ENCODE measurements at places on chromosomes 12 and 14.

DNA sequence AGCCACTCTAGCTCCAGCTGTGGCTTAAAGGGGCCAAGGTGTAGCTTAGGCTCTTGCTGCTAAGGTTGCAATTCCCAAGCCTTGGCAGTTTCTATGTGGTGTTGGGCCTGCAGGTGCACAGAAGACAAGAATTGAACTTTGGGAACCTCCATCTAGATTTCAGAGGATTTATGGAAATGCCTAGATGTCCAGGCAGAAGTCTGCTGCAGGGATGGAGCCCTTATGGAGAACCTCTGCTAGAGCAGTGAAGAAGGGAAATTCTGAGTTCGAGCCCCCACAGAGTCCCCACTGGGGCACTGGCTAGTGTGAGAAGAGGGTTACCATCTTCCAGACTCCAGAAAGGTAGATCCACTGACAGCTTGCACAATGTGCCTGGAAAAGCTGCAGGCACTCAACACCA, 694.7 kb downstream of the SLC16A7 start:
- no peak for DNase-seq

DNA sequence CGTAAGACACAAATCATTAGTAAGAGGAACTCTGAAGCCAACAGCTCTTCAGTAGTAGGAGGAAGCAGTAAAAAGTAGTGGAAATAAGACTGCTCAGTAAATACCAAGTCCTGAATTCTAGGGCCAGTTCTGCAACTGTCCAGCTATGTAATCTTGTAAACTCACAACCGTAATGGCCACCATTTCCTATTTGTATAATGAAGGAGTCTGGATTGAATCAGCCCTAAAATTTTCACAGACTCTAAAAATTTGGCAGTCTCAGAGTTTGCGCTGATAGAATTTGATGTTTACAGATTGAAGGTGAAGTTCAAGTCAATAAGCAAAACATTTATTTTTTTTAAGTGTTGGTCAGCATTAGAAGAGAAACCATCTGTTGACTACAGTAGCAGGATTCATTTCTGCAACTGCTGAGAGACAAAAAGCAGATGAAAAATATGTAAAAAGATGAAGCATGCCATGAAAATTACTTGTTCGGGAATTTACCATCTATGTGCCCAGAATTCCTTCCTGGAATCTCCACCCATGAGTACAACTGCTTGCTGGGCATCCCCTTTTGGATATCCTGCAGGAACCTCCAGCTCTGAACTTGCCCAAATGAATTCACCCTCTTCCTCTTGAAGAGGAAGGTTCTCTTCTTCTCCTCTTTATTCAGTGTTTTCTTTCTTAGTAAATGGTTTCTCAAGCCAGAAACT, 47.5 kb downstream of the GALNT4 start:
- no peak for DNase-seq

DNA sequence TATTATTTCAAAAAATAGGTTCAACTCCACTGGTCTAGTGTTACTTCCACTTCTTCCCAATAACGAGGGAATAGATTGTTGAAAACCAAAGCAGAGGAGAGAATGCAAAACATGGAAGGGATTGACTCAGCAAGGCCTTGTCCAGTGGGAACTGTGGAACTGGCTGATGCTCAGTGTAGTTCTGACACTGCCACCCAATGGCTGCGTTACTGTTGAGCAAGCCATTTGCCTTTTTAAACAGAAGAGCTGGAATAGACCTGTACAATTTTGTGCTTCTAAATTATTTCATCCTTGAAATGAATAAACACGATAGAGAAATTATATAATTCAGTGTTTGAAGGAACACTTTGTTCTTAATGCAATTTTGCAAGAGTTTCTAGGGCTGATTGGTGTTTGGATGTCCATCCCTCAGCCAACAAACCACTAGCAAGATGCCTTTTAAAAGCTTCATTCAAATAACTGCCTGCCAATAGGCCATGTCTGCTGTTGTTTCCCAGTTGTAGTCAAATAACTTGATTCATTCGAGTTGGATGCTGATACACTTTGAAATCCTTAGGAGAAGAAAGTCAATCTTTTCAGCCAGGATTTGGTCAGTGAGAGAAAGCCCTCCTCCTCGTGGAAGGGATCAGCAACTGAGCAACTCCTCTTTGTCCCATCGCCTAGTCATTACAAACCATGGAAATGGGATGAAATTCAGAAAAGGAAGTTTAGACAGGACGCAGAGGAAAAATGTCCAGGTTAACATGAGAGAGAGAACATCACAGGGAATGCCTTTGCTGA, 7.3 kb upstream of the MGP start:
- DNase-seq: no peak

DNA sequence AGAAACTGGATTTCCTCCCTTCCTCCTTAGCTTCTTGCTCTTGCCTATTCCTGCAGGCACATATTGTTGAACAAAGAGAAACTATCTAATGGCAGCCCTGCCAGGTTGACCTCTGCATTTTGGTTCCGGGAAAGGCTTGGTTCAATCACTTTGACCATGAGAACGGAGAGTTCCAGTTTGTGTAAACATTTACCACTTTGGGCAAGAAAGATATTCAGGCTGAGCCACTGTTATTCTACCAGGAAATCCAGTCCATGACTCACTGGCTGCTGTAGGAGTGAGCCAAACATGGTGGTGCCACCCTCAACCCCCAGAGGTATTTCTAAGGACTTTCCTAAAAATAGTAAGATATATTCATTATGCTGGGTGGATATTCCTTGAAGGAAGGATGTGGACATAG, 242.2 kb upstream of the OR4E1 start:
- DNase-seq: no peak

- no peak for DNase-seq
Observed at GRCh38 chr14:74670726-74671411, 42.0 kb downstream of the AREL1 start.

DNA sequence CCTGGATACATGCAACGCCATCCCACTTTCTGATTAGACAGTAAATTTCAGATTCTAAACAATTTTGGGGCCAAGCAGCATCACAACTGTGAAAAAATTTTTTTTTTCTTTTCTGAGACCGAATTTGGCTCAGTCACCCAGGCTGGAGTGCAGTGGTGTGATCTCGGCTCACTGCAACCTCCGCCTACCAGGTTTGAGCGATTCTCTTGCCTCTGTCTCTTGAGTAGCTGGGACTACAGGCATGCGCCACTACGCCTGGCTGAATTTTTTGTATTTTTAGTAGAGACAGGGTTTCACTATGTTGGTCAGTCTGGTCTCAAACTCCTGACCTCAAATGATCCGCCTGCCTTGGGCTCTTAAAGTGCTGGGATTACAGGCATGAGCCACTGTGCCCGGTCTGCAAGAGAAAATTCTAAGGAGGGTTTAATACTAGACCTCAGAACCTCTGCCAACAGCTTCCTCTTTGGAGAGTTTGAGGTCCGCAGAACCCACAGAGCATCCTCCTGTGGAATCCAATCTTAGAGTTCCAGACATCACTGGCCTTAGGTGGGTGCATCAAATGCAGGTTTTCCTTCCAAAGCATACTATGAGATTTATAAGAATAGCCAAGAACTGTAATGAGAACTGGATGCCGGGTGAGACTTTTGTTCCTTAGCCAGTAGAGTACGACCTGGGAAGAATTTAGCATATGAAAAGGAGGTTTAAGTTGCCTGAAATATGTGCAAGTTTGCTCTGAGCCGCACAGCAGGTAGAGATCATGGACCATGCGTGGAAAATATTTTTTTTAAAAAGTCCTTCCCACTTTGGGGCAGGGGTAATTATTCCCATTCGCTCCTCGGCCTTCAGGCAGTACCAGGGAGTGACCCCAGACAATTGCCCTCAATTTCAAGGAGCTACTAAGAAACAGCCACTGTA, 7.8 kb upstream of the PHC1 start:
- DNase-seq: no peak

DNA sequence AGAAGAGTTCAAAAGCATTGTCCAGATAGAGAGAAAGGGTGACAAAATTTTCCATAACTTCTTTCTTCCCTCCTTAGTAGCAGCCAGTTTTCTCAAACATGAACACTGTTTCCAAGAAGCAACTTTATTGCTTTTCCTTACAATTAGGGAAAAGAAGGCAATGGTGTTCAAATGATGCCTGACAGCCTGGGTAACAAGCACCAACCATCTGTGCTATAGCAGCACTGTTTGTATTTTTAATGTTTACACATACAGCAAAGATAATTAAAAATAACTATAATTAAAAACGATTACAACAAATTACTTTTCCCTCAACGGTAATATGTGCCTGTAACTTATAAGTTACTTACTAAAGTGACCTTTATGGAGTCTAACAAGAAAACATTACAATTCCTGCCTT, 450.6 kb upstream of the LMO3 start:
- no peak for DNase-seq

DNA sequence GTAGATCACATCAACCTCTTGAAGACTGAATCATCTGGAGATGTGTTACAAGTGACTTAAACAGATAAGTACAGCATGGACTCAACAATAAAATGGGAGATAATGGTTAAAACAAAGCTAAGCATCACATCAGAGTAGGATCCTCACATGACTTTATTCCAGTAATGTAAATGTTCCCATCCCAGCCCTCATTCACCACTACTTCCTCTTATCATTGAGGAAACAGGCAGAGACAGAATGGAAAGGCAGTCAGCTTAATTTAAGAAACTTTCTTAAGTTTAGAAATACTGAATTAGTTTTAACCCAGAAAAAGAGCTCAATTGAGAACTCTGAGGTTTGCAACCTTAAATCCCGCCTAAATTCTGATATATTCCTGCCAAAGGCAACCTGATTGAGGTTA, 1.2 kb upstream of the ALG10 start:
- DNase-seq: no peak

DNA sequence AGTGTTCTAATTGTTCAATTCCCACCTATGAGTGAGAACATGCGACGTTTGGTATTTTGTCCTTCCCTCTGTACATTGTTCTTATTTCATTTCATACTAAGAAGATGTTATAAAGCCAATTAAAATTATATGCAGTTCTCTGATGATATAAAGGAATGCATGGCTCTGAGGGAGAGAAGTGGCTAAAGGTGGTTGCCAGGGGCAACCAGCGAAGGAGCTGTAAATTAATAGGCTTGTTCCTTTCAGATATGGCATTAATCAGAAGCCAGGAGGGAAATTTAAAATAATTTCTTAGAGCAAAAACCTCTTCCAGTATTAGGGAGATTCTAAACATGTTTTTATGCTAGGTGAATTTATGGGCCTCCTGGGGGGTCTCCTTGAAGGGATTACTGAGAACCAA, 227.8 kb downstream of the TMEM117 start:
- no peak for DNase-seq

GRCh38 chr12:54579258-54579657, 9.2 kb downstream of the PPP1R1A start:
- no peak for DNase-seq

DNA sequence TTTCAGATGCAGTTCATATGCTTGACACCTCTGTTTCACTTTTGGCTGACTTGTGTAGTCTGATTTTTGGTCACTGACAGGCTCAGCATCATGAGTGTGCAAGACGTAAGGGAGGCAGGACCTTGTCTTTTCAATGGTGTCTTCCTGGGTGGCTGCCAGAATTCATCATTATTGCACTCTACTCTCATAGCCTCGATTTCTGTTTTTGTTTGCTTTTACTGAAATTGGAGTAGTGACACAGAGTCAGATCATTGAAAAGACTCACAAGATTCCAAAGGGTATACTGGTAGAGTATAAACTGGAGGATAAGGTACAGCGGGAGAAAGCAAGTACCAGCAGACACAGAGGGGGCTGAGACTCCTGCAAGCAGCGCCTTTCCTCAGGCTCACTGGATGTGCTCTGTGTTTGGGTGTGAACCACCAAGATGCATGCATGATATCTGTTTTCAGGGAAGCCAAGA, 126.3 kb upstream of the FGD4 start:
- DNase-seq: no peak

- DNase-seq: no peak
Observed at GRCh38 chr12:67449591-67450052, 180.5 kb downstream of the CAND1 start.

- DNase-seq: no peak
Observed at GRCh38 chr14:90319634-90320541, 11.9 kb downstream of the NRDE2 start.

- no peak for DNase-seq
Observed at GRCh38 chr14:37257501-37258070, 59.8 kb downstream of the MIPOL1 start.

- no peak for DNase-seq
Observed at GRCh38 chr14:94115631-94116030, 5.1 kb downstream of the IFI27 start.

- no peak for DNase-seq
Observed at GRCh38 chr14:65153101-65153500, 50.8 kb upstream of the MAX start.

DNA sequence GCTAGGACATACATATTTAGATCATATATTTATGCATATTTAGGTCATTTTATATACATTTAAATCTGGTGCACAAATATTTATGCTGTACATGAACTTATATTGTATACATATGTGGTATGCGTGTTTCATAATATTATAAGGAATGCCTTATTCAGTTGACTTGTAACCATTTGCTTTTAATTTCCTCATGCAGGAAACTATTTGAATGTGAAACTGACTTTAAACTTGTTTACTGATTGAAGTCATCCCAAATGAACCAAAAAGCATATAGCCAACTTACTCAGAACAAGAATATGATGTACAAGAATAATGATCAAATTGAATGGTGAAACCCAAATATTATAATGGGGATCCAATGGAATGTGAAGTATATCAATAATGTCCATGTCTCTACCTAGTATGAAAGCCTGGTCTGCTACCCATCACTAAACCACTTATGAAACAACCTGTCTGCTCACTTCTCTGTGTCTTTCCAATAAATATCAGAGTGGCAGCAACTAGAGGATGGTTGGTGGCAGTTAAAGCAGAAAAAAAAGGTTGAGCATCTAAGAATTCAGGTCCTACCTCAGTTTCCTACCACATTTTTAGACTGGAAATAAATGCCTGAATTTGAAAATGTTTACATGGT, 38.3 kb downstream of the RPS6KA5 start:
- DNase-seq: no peak

DNA sequence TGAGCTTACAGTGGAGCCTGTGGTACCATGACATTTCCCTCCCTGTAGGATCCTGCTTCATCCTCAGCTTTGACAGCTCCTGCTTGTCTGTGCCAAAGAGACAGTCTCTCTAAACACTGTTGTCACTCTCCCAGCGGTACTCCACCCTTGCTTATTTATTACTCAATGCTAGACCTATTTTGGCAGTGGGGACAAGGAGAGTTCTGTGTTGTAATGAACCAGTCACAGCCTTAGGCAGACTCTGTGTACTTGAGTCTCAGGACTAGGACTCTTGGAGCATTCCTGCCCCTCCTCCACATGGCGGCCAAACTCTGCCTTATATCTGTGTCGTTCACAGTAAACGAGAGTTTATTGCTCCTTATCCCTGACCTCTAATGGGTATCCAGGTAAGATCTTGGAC, 70.9 kb downstream of the PIK3C2G start:
- DNase-seq: no peak

DNA sequence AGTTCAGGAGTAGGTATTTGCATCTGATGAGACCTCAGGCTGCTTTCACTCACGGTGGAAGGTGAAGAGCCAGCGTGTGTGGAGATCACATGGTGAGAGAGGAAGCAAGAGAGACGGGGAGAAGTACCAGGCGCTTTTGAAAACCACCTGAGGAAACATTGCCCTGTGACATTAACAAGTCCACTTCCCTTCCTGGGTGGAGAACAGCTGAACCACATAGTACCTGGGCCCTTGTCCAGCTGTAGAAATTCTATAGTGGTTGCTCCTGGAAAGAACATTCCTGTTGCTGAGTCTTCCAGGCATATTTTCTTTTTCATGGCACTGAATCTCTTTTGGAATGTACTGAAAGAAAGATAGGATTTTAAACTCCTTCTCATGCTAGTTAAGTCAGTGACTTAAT, 87.3 kb upstream of the RIN3 start:
- no peak for DNase-seq
